ENCODE measurements at places on chromosomes 7 and 10. TPM values are rescaled to one million over a fixed set of nuclear protein-coding genes. Genes with fewer than 3 reads are reported as not detected.

FAM25C gene
- total RNA-seq = not detected

EXOC4 gene
- total RNA-seq = 163 TPM

DENND2A gene
- 34.4 TPM for total RNA-seq

DNA sequence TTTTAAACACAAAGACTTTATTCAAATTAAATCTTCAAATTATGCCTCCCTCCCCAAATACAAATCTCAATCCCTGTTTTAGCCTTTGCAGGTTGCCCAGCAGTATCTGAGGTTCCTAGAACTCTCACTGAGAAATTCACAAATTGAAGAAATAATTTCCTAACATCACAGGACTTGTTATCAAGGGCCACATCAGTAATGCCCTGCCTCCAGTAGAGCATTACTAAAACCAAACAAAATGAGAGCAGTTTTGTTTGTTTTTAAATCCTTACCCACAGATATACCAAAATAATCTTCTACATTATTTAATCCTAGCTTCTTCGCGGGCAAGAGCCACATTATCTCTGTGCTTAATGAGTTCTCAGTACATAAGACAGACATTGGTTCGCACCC lies 152.2 kb downstream of the SGMS1 start:
- DNase-seq = no peak

DNA sequence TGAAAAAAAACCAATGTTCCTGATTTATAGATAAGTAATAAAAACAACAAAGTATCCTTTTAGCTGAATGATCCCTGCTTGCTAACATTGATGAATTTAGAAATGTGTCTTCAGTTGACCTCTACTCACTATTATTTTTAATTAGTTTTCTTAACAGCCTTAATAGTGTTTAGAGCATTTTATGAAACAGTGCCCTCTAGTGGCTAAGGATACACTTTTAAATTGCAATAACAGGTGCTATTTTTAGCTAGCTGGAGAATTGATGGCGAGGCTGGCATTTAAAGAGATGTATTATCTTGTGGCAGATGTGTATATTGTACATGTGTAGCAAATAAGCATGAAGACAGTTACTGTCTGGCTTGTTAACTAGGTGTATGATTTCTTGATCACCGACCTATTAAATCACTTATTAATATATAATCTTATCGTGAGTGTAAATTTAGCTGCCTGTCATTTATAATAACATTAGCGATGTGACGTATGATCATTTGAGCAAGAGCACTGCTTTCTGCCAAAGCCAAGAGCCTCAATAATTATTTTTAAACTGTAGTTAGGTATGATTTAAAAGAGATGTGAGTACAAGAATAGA lies 451.9 kb downstream of the DPP6 start:
- no peak for DNase-seq

DNA sequence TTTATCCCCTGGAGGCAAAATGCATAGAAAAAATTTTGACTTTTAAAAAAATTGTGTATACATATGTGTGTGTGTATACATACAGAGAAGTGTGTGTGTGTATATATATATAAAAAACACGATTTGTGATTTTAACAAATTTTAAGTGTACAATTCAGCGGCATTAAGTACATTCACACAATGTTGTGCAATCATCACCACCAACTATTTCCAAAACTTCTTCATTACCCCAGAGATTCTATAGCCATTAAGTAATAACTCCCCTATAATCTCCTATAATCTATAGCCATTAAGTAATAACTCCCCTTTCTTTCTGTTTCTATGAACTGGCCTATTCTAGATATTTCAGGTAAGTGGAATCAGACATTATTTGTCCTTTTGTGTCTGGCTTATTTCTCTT lies 20.7 kb upstream of the CAMK2B start:
- no peak for DNase-seq

- DNase-seq = no peak
These were observed 101.7 kb downstream of the AUTS2 start for GRCh38 chr7:69699931-69700330.

DNA sequence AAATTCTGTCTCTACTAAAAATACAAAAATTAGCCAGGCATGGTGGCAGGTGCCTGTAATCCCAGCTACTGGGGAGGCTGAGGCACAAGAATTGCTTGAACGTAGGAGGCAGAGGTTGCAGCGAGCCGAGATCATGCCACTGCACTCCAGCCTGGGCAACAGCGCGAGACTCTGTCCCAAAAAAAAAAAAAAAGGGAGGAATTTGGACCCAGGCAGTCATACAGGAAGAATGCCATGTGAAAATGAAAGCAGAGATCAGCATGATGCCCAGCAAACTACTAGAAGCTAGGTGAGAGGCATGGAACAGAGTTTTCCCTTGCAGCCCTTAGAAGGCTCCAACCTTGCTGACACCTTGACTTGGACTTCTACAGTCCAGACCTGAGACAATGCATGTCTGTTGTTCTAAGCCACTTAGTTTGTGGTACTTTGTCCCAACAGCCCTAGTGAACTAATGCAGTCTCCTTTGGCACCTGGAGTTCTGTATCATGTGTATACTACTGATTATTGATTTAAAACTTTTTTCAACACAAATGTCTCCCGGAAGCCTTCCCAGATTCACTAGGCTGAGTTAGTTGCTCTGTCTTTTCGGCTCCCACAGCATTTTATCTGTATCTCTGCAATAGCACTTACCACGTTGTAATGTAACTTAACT lies 10.2 kb upstream of the BAG3 start:
- DNase-seq = no peak

- no peak for DNase-seq
These were observed 524.8 kb upstream of the SORCS1 start for GRCh38 chr10:107689323-107689722.

DNA sequence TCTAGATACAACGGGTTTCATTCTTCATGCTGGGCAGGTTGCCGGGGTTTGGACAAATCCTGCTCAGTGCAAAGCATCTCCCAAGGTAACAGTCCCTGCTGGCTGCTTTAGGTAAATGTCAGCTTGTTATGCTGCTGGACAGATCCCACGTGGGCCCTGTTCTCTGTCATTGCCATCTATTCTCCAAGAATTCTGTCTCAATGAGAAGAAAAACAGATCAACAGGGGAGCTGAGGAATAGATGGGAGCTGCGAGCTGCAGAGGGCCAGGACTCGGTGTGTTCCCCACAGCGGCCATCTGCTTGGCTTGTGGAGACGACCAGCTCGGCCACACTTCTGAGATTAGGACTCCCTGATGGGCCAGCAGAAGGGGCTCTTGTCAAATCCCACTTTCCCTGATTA lies 235.2 kb downstream of the DPP6 start:
- DNase-seq = no peak

Measured in urinary bladder (tissue), 4 donors.